ENCODE measurements at places on chromosomes 11 and 22. TPM values are rescaled to one million over a fixed set of nuclear protein-coding genes. Genes with fewer than 3 reads are reported as not detected.

DNA sequence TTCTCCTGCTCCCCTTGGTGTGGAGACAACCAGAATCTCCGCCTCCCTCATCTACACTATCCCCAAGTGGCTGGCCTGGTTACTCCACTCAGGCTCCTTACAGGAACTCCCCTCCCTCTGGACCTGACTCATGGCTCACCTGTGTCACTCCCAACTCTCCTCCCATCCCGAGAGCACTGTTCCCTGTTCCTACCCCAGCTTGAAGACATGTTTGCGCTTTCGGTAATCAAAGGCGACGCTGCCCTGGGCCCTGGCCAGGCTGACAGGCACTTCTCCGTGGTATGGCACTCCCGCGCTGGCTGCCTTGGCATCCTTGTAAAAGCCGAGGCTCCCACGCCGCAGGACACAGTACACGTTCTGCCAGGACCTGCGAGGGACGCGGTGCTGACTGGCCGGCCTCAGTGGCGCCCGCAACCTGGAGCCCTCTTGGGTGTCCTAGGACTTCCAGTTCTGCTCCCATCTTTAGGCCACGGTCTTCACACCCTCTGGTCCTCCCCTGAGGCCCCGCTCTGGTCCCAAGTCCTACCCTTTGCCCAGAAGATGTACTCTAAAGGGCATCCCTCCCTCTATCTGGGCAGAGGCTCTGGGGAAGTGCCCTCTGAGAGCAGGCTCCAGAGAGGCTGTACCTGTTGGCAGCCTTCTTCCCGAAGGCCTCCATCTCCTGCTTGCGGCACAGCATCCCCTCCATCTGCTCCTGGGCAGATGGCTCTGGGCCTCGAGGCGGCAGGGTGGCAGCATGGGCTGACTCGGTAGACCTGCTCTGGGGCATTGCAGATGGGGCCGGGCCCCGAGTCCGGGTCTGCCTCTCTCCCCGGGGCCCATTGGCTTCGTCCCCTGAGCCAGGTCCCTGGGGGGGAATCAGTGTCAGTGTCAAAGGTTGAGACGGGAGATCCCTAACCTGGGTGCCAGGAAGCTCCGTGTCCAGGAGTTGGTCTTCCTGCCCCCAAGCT, 9.4 kb upstream of the RBM4B start:
- DNase-seq = peak; percentile 41

DNA sequence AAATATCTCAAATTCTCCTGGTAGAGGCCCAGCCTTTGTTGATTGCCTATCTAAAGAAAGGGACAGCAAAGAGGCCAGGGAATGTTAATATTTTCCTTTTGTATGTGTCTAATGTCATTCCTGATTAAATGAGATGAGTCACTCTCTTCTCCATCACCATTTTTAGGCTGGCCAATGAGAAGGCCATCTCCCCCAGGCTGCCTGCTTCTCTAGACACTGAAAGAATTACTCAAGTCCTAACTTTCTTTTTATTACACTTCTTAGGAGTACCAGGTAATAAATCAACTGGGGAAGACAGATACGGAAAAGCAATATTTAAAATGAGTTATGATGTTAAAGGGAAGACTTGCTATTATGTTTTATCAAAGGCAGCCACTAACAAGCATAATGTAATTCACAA, 259.2 kb upstream of the SORL1-AS1 start:
- DNase-seq = no peak

MS4A12 gene
- total RNA-seq = not detected

DNA sequence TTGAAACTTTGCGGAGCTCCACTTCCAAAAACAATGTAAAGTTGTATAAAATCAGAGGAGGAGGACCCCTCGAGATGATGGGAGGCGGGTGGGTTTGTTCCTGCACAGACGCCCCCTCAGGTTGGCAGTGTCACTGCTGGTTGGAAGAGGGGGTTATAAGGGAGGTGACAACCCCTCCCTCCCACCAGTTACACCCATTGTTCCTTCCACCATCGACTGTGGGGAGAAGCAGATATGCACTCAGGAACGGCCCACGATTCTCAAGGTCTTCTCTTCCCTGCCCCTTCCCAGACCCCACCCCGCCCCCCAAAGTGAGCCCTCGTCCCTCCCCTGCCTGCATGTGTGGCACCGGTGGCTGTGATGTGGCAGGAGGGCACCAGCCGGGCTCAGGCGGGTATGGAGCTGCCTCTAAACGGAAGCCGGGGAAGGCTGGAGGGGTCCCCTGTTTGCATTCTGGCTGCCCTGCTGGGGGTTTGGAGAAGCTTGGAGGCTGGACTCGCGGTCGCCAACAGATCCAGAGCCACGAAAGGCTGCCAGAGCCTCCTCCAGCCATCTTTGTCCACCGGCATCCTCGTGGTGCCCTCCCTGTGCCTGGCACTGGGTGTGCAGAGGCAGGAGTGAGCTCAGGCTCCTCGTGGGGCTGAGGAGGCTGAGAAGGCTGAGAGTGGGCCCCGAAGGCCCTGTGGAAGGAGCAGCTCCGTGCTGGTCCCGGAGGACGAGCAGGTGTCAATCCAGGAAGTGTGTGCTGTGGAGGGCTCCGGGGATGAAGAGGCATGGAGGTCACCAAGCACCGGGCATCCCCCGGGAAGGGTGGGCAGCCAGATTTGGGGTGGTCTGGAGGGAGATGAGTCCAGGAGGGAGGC, 778 bp downstream of the KDELR3 start:
- DNase-seq = peak; percentile 89

DNA sequence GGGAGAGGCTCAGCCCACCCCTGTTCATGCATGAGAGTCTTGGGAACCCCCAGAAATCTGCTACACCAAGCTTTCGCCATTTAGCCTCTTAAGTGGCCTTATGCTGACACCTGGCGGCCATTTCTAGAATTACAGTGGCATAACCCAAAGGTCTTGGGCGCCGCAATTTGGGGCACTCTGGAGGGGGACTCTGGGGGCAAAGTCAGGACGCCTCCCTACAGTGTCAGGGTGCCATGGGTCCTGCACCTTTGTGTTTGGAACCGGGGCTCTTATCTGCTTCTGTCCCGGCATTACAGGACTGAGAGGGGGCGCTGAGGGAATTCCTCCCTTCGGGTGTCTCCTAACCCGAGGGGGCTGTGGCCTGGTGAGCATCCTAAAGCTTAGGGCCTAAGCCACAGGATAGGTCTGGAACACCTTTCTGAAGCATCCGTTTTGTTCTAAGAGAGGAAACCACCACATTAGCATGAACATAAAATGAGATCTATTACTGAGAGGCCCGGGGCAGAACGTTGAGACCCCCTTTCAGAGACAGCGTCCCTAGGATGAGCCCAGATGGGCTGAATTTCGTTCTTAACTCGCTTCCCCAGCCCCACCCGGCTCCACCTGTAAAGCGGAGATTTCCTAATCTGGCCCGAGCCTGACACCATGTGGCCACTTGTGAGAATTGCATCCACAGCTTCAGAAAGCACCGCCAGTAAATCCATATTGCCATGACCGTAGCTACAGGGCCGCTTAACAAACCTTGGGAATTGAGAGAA, 9.3 kb downstream of the INS start:
- DNase-seq = peak; percentile 97

KRTAP5-1 gene
- not detected for total RNA-seq

DNA sequence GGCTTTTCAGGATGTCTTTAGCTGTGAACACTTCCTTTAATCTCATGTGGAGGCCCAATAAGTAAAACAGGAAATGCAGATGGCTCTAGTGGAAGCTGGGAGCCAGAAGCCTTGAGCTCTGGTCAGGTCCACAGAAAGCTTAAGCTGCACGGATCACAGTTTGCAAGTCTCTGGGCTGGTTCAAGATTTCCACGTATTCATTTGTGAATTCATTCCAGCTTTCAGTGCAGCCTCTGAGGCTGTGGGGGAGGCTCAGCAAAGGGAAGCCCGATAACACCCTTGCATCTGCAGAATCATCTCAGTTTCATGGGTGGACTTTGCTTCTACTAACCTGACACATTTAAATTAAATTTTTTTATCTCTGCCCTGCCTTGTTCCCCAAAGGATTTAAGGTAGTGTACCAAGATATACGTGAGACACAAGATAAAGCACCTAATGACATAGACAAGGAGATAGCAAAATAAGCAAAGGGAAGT, 65.6 kb downstream of the ISX start:
- DNase-seq = no peak

CCDC188 gene
- not detected for total RNA-seq

- DNase-seq = peak; percentile 32
These were observed 7.9 kb upstream of the TRIM44 start for GRCh38 chr11:35654711-35655110.

DNA sequence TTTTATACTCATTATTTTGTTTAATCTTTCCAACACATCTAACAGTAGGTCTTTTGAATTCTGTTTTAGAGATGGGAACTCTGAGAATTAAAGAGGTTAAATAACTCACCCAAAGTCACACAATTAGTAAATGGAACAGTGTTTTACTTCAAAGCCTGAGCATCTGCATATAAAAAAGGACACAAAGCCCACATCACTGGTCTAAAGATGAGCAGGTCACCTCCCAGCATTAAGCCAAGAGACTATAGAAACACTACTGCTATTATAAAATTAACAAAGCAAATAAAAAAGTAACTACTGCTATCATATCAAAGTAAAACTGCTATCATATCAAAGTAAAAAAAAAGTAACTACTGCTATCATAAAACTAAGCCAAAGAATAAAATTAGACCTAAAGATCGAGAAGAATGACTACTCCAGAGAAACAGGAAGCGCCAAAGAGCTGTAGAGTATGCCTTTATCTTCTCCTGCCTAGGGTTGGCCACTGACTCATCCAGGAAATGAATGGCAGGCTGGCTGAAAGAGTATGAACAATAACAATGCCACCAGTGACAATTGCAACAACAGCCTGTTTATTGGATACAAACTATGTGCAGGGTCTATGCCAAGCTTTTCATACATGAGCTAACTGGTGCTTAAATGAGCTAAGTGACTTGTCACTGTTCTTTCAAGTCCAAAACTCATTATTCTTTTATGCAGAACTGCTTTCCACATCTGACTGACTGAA, 1153.0 kb upstream of the TENM4 start:
- no peak for DNase-seq

DNA sequence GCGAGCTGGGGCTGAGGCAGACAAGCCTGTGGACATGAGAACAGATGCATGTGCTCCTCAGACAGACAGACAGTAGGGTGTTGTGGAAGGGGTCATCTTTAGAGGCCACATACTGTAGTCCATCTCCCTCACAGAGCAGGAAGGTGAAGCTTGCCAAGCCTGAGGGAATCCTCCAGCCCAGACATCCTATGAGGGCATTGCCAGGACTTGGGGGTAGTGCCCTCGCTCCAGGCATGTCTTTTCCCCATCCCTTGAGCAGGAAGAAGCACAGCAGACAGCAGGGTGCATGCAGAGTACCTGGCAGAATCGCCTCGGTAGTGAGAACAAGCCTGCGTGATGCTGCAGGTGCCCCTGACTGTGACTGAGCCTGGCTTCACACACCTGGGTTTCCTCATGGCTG, 66.5 kb upstream of the CLDN5 start:
- DNase-seq = peak; percentile 45

LYVE1 gene
- 0.11 TPM for total RNA-seq

OR5D18 gene
- not detected for total RNA-seq

DNA sequence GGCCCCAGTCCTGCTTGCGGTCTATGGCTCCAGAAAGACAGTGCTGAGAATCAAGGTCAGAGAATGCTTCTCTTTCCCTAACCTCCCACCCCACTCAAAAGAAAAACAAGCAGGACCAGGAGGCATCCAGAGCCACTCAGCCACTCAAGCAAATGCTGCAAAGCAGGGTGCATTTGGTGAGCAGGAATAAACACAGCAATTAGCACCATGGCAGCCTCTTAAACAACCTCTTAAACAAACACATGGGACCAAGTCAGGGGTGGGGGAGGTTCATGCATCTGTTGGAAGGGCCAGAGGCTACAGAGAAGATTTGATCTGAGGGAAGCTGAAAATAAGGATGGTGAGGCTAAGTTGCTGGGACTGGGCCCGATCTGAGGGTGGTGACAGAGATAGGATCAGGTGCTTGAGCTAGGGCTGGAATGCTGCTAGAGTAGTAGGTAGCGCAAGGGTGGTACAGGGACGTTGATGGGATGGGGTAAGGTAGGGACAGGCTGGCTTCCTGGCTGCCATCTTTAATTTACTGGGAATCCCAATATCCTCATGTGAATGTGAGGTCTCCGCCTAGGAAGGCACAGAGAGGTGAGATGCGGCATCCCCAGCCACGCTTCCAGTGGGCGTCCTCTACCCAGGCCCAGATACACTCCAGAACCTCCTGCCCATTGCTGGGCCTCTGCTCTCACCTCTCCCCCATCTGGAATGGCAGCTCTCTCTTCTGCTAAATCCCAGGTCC, 26.6 kb upstream of the LMO1 start:
- peak; percentile 19 for DNase-seq

- no peak for DNase-seq
These were observed 12.6 kb downstream of the JAML start for GRCh38 chr11:118212131-118212725.

GRCh38 chr11:27611947-27612455, 88.3 kb downstream of the BDNF start:
- DNase-seq = no peak

MPPED2 gene
- 0.89 TPM for total RNA-seq

- DNase-seq = peak; percentile 53
These were observed 80.2 kb downstream of the RPS6KA4 start for GRCh38 chr11:64438986-64439771.

CBL gene
- total RNA-seq = 23.6 TPM

PUS3 gene
- total RNA-seq = 19.0 TPM

GRCh38 chr22:23272834-23273233, 92.5 kb downstream of the BCR start:
- no peak for DNase-seq

PRAME gene
- total RNA-seq = not detected

GRCh38 chr22:48758881-48759875, 1068.5 kb downstream of the BRD1 start:
- DNase-seq = peak; percentile 16

DNA sequence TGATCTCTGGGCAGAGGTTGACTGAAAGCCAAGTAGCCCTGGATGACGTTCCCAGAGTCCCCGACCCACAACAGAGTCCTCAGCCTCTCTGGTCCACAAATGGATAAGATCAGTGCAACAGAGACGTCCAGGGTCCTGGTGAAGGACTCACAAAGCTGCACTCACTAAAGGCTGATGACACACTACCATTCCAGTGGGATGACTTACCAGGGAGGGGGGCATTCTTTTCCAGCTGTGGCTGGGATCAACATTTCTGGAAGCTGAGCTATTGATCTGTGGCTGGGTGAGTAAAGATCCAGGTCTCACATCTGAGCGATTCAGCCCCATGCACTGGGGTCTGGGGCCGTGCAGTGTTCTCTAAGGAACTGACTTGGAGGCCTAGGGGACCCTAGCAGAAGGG, 296.2 kb downstream of the NTM start:
- no peak for DNase-seq

IRAG1 gene
- total RNA-seq = 4.5 TPM

DNA sequence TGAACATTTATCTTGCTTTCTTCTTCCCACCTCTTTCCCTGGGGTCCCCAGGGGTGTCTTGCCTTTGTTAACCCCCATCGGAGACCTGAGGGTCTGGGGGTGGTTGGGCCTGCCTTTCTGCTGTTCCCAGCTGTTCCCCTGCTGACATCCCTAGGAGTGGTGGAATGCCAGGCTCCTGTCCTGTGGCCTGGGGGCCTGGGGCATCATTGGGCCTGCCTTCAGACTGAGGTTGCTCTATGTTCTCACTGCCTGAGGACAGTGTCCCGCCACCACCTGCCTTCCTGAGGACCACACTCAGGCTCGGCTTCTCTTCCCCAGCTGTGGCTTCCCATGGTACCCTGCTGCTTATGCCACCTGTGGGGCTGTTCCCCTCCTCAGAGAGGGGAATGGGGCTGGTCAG, 1.1 kb upstream of the IL18BP start:
- DNase-seq = peak; percentile 18

GRCh38 chr11:72939031-72939430, 124.8 kb downstream of the ATG16L2 start:
- no peak for DNase-seq

OR51A4 gene
- total RNA-seq = not detected

IFITM10 gene
- total RNA-seq = 0.74 TPM

SEZ6L gene
- total RNA-seq = 1.1 TPM

Data from H7 (cell line).